ENCODE measurements at places on chromosomes 7 and 10.

- DNase-seq, result peak; percentile 77
Observed at GRCh38 chr10:80493522-80494051, 39.5 kb downstream of the TSPAN14 start.

- DNase-seq, result no peak
Observed at GRCh38 chr10:51620131-51620530, 79.3 kb downstream of the CSTF2T start.

GRCh38 chr10:86182150-86182549 is 184.4 kb downstream of the GRID1 start:
- DNase-seq, result no peak

DNA sequence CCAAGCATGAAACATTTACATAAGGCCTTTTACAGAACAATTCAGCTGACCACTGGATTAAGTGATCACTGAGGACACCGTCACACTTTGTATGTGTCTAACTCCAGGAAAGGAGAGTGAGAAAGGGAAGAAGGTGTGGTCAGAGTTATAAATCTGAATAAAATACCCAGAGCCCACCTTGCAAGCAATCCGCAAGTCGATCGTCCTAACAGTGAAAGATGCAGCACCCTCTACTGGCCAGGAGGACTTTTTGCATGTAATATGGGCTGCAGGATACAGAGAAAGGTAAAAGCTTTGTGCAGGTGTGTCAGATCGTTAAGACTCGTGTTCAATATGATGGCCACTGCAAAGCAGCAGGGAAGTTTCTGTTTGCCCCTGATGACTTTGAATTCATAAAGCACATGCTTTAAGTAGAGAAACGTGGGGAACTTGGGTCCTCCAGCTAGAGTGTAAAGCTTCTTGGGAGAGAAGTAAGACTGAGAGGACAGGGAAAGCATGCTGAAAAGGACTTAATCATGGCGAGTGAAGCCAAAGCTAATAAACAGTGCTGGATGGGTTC is 68.5 kb upstream of the BMPER start:
- DNase-seq, result no peak

DNA sequence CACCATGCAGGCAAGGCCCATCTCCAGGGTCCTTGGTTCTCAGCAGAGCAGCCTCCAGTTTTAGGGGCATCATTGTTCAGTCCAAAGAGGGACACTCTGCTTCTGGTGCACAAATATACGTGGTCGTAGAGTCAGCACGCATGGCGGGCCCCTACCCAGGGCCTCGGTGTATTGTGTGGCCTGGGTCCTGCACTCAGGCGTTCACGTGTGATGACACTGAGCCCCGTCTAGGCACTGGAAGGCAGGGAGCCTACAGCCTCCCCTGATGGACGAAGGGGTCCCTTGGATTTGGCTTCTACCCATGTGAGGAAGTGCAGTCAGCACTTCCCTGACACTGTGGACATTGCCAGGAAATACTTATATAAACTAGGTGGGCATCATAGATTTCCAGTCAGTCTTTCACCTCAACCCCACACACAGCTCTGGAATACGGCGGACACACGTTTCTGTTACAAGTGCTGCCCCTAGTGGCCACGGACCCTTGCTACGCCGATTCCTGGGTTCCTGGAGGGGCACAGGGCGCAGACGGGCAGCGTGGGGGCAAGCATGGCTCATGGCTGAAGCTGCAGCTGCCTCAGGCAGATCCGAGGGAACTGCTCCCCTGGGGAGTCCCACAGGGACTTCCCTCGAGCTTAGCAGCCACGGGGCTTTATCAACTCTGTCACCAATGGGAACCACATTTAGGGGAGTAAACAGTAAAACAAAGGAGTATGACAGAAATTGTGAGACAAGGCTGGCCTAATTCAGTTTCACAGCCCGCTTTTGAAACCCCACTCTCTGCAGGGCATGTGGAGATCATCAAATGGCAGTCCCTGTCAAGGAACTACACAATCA is 25.4 kb downstream of the AIFM2 start:
- DNase-seq, result no peak
